ENCODE measurements at places on chromosomes 2 and 18.

- no peak for DNase-seq
These were observed 4.5 kb downstream of the PSTPIP2 start for GRCh38 chr18:46067438-46068007.

GRCh38 chr2:75960472-75961009 is 249.8 kb upstream of the GCFC2 start:
- DNase-seq, result no peak

DNA sequence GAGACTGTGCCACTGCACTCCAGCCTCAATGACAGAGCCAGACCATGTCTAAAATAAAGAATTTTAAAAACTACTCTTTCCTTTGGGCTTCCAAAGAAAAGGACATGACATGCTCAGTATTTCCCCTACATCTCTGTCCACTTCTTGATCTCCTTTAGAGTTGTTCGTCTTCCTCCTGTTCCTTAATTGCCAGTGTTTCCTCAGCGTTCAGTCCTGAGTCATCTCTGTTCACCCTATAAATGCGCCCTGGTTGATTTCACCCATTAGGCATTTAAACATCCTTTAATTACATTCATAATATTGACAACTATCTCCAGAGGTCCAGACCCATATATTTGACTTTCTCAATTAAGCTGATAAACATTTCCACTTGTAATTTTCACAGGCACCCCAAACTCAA is 64.0 kb downstream of the AAK1 start:
- no peak for DNase-seq

DNA sequence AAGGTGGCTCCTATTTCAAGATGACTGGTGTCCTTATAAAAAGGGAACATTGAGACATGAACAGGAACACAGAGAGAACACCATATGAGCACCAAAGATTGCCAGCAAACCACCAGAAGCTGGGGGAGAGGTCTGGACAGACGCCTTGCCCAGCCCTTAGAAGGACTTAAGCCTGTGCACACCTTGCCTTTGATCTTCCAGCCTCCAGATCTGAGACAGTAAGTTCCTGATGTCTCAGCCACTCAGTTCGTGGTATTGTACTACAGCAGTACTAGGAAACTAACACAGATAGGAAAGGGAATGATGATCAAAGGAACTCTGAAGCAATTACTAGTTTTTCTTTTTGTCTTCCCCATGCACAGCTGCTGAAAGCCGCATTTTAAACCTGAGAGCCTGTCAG is 137.3 kb upstream of the FHL2 start:
- DNase-seq, result no peak

GRCh38 chr2:132252894-132253264 is 91.1 kb upstream of the ANKRD30BL start:
- DNase-seq, result no peak

GRCh38 chr2:175236930-175237329 is 55.4 kb upstream of the ATP5MC3 start:
- no peak for DNase-seq

- no peak for DNase-seq
These were observed 20.5 kb downstream of the NEDD4L start for GRCh38 chr18:58064406-58064998.

- no peak for DNase-seq
These were observed 387.2 kb downstream of the SOX11 start for GRCh38 chr2:6079405-6079804.

DNA sequence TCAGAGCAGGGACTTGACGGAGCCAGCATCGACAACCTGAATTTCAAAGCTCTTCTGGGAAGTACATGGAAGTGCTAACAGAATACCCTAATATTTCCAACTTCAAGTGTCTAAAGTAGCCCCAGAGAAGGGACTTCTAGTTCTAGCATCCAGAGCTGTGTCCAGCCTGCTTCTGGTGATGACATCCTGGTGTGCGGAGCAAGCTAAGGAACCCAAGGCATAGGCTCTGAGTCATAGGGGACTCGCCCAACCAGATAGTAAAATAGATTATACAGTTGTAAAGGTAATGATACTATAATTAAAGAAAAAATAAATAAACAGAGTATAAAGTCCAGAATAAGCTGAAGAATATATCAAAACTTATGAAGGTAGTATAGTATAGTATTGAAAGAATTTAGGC is 108.1 kb upstream of the SERPINE2 start:
- DNase-seq, result no peak

DNA sequence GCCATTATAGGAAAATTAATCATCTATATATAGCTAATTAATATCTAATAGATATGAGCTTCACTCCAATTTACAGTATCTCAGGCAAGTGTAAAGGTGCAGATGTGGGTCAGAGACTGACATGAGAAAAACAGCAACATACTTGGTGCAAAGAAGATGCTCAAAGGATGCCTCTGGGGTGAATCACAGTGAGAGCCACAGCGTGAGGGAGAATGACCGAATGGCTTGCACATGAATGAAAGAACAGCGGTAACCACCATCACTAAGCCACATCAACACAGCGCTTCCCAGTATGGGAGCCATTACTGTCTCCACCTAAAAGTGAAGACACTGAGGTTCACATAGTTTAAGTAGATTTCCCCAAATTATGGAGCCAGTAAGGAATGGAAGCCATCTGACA is 423.4 kb upstream of the ID2 start:
- no peak for DNase-seq

- DNase-seq, result no peak
These were observed 22.2 kb downstream of the TSN start for GRCh38 chr2:121777699-121778058.

DNA sequence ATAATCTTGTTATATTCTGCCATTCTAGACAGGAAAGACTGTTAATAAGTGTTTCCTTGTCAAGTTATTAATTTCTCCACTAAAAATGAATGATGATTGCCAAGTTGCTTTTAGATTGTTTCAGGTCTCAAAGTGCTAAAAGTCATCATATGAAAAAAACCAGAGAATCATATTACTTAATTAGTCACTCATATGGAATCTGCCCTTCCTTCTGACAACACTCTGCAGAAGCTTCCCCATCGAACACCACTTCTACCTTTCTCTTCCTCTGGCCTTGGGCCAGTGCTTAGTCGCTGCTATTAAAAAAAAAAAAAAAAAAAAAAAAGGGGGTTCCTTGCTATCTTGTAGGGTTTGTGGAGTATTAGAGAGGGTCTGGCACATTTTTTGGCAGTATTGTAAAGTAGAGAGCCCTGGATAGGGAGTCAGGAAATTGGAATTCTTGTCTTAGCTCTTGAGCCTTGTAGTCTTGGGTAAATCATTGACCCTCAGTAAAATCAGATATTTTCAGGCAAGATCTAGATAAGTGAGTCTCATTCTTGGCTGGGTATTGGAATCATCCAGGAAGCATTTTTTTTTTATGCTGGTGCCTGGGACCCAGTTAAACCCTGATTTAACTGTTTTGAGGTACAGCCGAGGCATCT is 141.7 kb upstream of the CCDC68 start:
- DNase-seq, result no peak

- no peak for DNase-seq
These were observed 2.0 kb downstream of the SUPT7L start for GRCh38 chr2:27661371-27661770.

GRCh38 chr2:102434655-102435381 is 11.9 kb downstream of the IL18RAP start:
- no peak for DNase-seq

DNA sequence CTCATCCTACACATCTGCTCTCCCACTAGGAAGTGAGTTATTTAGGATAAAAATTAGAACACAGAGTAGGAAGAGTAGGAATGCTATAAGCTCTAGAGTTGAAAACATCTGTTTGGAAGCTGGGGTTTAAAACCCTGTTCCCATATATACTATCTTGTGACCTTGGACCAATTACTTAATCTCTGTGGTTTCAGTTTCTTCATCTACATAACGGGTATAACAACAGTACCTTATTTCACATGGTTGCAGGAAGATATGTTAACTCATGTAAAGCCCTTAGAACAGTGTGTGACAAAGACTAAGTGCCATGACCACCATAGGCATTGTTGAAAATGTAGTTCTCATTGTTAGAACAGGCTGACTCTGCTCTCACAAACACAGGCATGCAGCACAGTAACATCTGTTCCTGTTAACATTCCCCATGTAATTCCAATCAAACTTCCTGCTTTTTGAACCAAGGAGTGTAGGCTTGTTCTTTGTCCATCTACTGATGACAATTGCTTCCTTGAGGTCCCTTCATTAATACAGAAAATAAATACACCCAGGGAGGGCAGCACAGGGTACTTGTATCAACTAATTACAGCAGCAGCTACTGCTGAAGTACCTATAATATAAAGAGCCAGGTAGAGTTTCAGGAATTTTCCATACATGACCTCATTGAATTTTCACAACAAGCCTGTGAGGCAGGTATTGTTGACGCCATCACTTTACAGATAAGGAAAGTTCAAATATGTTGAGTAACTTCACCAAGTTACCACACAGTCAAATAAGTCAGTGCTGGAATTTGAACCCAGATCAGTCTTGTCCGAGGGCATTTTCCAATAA is 204.2 kb downstream of the L3MBTL4 start:
- no peak for DNase-seq

DNA sequence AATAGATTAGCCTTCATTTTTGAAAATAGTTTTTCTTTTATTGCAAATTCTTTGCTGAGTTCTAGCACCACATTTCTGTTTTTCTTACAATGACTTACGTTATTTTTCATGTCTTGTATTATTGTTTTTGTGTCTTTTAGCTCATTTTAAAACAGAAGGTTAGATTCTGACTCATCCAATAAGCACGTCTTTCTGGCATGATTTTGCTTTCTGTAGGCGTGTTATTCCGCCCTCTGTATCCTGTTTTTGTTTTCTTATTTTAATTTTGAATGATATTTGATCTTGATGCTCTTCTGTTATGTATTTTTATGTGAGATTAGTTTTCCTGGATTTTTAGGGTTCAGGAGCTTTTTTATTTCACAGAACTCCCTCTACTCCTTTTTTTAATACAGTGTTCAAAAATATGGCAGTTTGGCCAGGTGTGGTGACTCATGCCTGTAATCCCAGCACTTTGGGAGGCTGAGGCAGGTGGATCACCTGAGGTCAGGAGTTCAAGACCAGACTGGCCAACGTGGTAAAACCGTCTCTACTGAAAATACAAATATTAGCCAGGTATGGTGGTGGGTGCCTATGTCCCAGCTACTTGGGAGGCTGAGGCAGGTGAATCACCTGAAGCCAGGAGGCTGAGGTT is 145.0 kb downstream of the CLIP4 start:
- DNase-seq, result no peak

DNA sequence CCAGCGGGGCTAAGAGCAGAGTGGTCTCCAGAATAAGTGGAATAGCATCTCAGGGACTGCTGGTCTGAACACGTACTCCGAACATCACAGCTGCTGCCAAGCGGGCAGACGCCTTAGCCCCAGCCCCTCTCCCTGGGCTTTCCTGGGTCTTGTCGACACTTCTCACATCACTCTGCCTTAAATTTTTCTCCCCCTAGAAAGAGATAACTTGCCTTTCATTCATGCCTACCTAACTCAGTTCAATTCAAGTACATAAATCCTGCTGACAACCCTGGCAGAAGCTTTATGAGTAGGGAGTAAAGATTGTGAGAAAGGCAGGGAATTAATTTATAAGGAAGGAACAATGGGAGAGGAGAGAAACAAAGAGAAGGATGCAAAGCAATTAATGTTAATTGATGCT is 202.9 kb upstream of the TNP1 start:
- DNase-seq, result no peak

DNA sequence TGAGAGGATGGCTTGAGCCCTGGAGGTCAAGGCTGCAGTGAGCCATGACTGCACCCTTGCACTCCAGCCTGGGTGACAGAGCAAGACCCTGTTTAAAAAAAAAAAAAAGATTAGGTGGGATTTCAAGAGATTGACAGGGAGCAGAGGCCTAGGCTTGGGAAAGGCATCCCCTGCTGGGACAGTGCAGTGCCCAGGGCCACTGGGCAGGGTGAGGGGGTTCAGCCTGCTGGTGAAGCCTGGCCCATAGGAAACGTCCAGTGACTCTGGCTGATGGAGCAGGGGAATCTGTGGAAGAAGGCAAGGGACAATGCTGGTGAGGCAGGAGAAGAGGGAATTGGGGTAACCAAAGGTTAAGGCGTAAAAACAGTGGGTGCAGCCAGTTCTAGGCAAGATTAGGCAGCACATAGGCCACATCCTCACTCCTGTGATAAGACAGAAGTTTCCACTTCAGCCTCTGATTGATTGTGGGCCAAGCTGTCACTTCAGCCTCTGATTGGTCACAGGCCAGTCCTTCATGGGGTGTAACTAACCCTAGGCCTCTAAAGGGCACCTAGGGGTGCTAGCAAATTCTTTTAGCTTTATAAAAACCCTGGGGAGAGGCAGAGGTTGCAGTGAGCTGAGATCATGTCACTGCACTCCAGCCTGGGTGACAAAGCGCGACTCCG is 128.6 kb downstream of the MSH2 start:
- DNase-seq, result no peak

DNA sequence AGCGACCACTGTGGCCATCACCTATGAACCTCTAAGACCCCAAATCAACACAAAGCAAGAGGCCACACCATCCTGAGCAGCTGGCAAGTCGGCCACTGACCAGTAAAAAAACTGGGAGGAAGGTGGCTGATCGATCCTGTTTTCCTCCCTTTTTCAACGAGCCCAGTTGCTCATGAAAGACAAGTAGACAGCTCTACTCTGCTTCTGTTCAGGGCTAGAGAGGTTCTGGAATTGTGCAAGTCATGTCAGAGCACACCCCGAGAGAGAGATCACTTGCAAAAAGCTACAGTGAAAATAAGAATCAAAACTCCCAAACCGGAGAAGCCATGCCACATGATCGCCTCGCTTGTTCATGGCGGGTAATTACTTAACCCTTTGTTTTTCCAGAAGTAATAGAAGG is 34.6 kb downstream of the ZNF516 start:
- no peak for DNase-seq

- no peak for DNase-seq
These were observed 389.6 kb downstream of the TGIF1 start for GRCh38 chr18:3839581-3839981.

DNA sequence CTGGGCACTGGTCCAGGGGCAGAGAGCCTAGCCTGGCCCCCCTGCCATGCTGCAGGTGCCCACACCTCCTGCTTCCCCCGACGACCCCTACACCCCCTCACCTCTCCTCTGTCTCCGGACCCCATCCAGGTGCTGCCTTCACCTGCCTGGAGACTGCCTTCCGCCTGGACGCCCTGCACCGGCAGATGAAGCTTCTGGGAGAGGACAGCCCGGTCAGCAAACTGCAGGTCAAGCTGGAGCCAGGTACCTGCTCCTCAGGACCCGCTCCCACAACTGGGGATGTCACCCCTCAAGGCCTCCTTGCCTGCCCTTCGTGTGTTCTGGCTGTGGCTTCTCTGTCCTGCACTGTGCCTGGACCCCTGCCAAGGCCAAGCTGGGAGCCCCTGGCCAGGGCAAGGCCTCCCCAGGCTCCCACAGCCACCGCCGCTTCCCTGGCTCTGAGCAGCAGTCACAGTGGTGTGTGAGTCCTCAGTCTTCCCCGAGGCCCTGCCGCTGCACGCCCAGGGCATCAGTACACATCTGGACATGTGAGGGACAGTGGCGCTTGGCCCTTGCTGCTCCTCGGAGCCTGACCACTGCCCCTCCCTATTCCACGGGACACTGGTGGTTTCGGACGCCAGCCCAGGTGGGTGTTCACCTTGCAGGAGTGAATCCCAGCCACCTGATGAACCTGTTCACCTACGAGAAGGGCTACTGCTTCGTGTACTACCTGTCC is 6.3 kb downstream of the RNPEPL1 start:
- DNase-seq, result no peak

GRCh38 chr18:46821856-46822711 is 65.2 kb upstream of the ST8SIA5 start:
- no peak for DNase-seq

Data from activated T-helper 2 cell treated with anti-CD3 and anti-CD28 coated beads, Interferon-gamma antibody, Interleukin-2, Interleukin-4, amounts not matched to agents 10 μg/mL and 5 μg/mL and 100 μg/mL, durations not matched to agents 14 hours and 24 hours and 36 hours (primary cell).